Vagina (tissue), 2 donors: ENCODE measurements at places on chromosomes 5 and 9.

DNA sequence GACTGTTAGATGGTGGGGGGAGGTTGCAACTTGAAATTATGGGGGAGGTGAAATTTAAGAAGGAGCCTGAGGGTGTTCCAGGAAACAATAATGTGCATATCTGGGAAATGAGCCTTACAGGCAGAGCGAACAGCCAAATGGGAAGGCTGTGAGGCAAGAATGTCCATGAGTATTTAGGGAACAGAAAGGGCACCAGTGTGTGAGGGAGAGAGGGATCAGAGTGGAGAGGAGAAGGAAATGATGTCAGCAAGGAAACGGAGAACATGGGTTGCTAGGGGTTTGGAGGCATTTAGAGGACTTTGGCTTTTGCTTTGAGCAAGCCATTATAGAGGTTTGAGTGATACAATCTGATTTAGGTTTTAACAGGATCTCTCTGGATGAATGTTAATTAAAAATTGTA is 285.4 kb downstream of the TLE4 start:
- H3K27ac ChIP-seq: no peak overlapping the region
- no peak for DNase-seq
- no peaks in the 10 kb centered on the region for H3K27me3 ChIP-seq

GRCh38 chr9:19397845-19398244 is 11.0 kb upstream of the ACER2 start:
- H3K27ac ChIP-seq: no peak overlapping the region
- H3K36me3 ChIP-seq: no peaks in the 10 kb centered on the region
- H3K27me3 ChIP-seq: no peaks in the 10 kb centered on the region
- H3K4me1 ChIP-seq: no peaks in the 10 kb centered on the region

- no peak for DNase-seq
- H3K4me1 ChIP-seq: peaks cover 4% of the 10 kb centered on the region
- H3K27ac ChIP-seq: no peak overlapping the region
- no peaks in the 10 kb centered on the region for H3K36me3 ChIP-seq
- no peaks in the 10 kb centered on the region for H3K27me3 ChIP-seq
These were observed 4.3 kb upstream of the DDX41 start for GRCh38 chr5:177520916-177521513.

DNA sequence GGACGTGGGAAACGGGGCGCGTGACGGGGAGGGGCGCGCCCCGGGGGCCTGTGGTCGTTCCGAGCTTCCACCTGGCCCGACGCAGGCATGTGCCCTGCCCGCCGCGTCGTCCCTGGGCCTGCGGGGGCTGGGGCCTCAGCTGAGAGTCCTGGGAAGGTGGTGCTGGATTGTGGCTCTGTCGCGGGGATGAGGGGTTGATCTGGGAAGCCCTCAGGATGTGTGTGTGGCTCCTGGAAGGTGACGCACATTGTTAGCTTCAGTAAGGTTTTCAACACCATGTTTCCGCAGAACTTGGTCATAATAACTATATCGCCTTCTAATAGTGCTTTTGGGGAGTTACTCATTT is 589.1 kb downstream of the MTRR start:
- peak overlapping the region; percentile 51 for H3K4me3 ChIP-seq
- peaks cover 19% of the 10 kb centered on the region for H3K4me1 ChIP-seq
- DNase-seq: no peak
- H3K27ac ChIP-seq: peak overlapping the region; percentile 83

- no peak for DNase-seq
- peaks cover 14% of the 10 kb centered on the region for H3K4me1 ChIP-seq
- H3K27me3 ChIP-seq: no peaks in the 10 kb centered on the region
- H3K36me3 ChIP-seq: no peaks in the 10 kb centered on the region
- no peak overlapping the region for H3K4me3 ChIP-seq
- H3K27ac ChIP-seq: no peak overlapping the region
These were observed 225.6 kb downstream of the PCSK5 start for GRCh38 chr9:76115982-76116646.
